Left colon (tissue), 2 donors: ENCODE measurements at places on chromosomes 12 and 14. TPM values are rescaled to one million over a fixed set of nuclear protein-coding genes. Genes with fewer than 3 reads are reported as not detected.
A peak's percentile ranks its signal among the peaks of the same experiment; 100 is the strongest.

Gene IL22
- not detected for total RNA-seq

Gene SLC25A47
- total RNA-seq = not detected

DNA sequence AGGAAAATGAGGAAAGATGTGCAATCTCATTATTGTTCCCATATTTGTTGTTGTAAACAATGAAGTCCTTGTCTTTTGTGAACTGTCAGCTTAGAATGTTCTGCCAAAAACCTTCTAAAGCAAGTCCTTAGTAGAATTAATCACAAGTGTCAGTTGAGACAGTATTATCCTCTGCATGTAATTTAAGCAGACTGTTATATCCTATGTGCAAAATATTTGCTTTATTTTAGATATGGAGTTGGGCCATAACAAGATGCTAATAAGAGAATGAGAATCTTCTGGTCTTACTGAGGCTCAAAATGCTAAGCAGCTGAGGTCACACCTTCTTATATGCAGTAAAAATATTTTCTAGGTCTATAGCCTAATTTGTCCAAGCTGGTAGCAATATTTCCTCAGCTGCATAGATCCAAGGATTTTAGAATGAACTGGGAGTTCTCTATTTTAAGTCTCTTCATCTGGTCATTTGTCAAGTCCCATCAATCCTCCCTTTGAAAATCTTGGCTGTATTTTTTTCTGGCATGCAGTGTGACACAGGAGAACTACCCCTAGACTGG, 222.3 kb upstream of the NAV3 start:
- DNase-seq = no peak

DNA sequence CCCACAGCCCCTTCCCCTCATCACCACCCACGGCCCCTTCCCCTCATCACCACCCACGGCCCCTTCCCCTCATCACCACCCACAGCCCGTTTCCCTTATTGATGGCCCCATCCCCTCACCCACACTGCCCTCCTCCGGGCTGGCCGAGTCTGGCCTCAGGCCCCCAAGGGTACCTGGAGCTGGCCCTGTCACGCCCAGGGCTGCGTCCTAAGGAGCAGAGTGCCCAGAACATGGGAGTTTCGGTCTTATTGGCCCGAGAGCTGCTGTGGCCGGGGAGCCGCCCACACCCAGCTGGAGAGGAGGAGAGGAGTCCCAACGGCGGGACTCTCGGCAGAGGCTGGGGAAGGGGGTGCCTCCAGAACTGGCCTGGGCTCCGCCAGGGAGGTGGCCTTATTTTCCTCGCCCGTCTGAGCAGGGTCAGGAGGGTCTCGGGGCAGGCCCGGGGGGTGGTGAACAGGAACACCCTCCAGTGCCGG, 182.3 kb downstream of the KIF26A start:
- DNase-seq = peak; percentile 24

DNA sequence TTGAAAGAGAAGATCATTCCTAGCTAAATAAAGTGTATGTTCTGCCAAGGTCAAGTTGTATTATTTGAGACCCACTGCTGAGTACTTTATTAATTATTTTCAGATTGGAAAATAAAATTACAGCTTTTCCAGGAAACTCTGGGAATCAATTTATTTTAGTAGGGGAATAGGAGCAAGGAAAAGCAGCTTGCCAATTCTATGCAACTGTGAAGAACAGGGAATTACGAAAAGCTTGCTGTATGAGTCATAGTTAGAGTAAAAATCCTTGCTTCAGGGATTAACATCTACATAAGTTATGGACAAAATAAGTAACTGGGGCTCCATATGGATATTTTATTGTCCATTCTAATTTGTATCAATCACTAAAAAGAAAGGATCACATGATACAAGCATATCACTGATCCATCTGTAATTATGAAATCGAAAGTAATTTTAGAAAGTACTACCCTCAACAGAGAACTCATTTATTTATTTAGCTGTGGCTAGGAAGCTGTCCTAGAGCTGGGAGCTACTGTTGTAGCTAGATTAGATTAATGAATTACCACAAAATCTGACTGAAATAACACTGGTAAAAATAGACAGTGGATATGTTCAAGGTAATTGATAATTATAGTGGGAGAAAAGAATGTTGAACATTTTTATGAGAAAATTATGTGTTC, 303.5 kb upstream of the NPAS3 start:
- no peak for DNase-seq

Gene TPPP2
- 0.58 TPM for total RNA-seq

Gene SLC24A4
- total RNA-seq = 0.25 TPM

Gene ALKBH1
- total RNA-seq = 11.4 TPM

- peak; percentile 24 for DNase-seq
Observed at GRCh38 chr12:39935839-39936238, 170.0 kb downstream of the SLC2A13 start.

- peak; percentile 14 for DNase-seq
Observed at GRCh38 chr12:114399664-114400211, 6.2 kb downstream of the TBX5 start.

Gene FOXA1
- total RNA-seq = 72.0 TPM

DNA sequence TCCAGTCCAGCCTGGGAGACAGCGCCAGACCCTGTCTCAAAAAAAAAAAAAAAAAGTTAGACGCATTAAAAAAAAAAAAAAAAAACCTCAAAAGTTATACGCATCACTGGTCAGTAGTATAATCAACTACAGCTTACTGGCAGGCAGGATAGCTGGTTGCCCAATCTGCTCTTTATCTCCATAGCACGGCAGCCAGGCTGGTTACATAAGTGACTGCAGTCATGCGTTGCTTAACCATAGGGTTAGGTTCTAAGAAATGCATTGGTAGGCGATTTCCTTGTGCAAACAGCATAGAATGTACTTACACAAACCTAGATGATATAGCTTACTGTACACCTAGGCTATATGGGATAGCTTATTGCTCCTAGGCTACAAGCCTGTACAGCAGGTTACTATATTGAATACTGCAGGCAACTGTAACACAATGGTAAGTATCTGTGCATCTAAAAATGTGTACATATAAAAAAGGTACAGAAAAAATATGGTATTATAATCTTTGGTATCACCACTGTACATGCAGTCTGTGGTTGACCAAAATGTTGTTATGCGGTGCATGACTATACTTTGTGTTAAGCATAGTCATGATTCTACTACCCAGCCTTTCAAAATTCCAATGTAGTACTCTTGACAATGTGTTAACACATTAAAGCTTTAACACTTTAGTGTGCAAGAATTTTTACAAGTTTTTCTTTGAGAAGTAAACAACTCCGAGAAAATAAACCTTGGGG, 8.1 kb downstream of the L2HGDH start:
- no peak for DNase-seq

DNA sequence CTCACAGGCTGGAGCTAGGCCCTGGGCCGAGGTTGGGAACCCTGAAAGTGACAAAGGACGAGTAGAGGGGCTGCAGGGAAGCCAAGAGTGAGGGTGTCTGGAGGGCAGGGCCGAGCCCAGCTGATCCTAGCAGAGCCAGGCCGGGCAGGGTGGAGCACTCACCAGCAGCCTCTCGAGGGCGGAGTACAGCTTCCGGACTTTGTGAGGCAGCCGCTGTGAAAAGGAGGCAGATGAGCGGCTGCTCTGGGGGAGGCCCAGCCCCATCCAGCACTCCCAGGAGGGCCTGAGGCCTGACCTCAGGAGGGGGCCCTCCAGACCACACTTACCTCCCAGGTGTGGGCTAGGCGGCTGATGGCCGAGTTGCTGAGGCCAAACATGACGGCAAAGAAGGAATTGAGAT, 14.7 kb upstream of the ENDOU start:
- DNase-seq = peak; percentile 65

Gene WNT5B
- 9.4 TPM for total RNA-seq

DNA sequence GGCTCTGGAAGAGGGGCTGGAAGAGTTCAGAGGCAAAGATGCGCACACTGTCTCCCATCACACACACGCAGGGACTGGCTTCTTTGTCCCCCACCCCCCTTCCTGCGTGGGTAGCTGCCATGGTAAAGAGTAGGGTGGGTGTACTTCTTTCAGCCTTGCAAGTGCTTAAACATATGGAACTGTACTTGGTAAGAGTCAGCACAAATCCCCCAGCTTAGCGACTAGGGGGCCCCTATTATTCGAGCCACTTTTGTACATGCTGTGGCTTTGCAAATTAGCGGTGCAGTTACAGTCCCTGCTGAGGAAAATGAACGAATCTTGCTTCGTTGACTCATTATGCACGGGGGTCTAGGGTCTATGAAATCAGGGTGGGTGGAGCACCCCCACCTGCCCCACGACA, 123.8 kb downstream of the AACS start:
- DNase-seq = no peak

Gene FGF6
- not detected for total RNA-seq

GRCh38 chr14:74333909-74334308, 14.4 kb upstream of the VRTN start:
- no peak for DNase-seq

Gene MMP14
- total RNA-seq = 83.0 TPM

DNA sequence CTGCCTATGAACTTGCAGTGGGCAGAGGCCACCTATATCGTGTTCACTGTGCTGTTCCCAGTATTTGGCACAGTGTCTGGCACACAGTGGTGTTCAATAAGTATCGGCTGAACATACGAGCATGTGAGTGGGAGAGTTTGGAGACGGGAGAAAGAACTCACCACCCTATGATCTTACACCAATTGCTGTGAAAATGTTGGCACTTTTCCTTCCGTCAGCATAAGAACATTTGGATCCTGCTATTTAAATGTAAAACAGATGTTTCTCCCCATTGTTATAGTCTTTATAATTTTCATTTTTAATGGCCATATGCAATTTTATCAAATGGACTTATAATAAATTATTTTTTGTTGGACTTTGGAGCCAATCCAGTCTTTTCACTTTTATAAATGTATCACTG, 144.4 kb downstream of the EFCAB11 start:
- no peak for DNase-seq

DNA sequence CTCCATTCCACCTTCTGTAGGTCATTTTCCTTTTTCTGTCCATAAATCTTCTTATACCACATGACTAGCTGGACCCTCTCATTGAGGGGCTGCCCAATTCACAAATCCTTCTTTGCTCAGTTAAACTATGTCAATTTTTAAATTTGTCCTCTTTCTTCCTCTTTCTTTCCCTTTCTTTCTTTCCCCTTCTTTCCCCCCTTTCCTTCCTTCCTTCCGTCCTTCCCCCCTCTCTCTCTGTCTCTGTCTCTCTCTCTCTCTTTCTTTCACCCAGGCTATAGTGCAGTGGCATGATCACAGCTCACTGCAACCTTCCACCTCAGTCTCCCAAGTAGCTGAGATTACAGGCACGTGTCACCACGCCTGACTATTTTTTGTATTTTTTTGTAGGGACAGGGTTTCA, 47.1 kb upstream of the TMEM263 start:
- DNase-seq = no peak

Gene LAG3
- 1.6 TPM for total RNA-seq

DNA sequence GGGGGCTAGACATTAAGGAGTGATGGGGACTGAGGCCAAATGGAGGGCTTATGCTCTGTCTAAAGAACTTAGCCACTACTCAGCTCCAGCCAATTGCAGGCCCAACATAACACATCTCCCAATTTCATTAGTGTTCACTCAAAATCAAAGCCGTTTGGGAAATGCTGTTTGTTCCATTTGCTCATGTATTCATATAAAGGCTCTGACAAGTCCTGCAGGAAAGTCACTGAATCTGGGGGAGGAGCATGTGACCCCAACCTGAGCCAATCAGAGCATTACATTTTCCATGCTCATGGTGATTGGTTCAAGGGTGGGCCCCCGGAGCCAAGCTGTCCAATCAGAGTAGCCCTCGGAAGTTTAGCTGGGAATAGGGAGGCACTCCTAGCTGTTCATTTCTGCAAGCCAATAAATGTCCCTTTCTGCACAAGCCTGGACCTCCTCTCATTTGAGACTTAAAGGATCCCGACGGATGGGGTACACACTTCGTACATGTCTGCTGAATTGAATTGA, 20.9 kb downstream of the SDSL start:
- DNase-seq = no peak

Gene MLH3
- 19.6 TPM for total RNA-seq

- DNase-seq = no peak
Observed at GRCh38 chr12:91143206-91143605, 31.9 kb upstream of the LUM start.

Gene LPAR5
- 26.7 TPM for total RNA-seq

DNA sequence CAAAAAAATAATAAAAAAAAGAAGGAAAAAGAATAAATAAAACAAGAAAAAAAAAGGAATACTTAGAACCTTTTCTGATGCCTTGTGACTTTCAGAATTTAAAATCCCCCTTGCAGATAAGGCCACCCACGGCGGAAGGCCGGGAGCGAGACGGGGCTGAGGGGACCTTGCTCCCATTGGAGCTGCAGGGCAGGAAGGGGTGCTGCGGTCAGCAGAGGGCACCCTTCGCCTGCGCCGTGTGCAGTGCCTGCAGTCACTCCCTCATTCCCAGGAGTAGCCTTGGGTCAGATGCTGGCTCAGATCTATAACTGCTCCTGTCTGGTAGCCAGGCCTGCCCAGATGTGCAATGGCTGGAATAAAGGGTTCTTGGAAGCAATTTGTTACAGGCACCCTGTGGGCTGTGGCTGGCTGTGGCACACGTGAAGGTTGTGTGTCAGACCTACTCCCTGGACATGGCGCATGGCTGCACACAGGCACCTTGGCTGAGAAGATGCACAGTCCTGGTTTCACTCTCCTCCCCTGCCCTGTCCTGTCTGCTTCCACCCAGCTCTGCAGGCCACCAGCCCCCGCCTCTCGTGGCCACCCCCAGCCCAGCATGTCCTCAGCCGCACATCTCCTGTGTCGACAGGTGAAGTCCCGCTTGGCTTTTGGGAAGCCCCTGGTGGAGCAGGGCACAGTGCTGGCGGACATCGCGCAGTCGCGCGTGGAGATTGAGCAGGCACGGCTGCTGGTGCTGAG, 13.4 kb upstream of the ALDH2 start:
- peak; percentile 53 for DNase-seq

DNA sequence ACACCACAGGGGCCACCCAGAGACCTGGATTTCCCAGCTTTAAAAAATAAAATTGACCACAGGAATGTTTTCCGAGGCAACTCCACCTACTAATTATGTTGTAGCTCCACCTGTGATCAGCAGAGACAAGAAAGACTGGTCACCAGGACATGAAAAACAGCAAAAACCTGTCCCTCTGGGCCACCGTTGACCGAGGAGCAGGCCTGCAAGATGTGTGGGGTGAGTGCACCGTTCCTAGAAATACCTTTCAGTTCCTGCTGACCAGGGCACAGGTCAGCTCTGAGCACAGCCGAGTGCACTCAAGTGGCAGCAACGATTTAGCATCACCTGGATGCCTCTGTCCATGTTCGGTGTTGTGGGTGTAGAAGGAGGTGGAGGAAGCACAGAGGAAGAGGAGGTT, 16.9 kb downstream of the FZD10 start:
- DNase-seq = no peak

DNA sequence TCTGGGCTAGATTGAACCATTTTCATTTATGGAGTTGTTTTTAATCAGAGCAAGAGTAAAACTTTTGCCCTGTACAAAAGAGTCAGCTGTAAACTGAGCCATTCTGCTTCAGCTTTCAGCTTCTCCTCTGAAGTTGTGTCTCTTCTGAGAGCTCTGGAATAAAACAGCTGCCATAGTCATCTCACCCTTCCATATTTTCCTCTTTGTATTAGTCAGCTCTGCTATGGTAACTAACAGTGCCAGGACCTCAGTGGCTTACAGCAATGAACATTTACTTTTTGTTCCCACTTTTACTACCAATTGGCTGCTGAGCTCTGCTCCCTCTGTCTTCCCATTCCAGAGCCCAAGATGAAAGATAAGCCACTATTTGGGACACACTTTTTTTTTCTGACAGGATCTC, 178.5 kb downstream of the DAD1 start:
- no peak for DNase-seq
